Omental fat pad (tissue), 4 donors: ENCODE measurements at places on chromosomes 6 and 20. TPM values are rescaled to one million over a fixed set of nuclear protein-coding genes. Genes with fewer than 3 reads are reported as not detected.

The PARD6B gene
- total RNA-seq: 6.6 TPM

The GGTLC1 gene
- not detected for total RNA-seq

The LRFN2 gene
- total RNA-seq: not detected

DNA sequence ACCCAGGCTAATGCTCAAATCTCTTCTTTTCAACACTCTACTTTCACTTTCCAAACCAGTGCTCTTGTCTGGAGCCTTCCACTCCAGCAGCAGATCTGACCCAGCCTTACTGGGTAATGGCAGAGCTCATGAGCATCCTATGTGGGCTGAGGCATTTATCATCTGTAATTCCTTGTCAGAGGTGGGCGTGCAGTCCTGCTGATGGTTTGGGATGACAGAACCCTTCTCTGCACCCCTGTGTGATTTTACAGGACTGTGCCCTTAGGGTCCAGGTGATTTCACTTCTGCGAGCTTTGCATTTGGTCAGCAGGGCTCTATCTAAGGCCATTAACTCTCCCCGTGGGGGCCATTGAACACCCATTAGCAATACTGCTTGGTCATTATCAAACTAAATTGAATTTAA lies 55.4 kb downstream of the LAMA4 start:
- DNase-seq: no peak

GRCh38 chr6:136014454-136015437 lies 163.2 kb downstream of the PDE7B start:
- DNase-seq: no peak

DNA sequence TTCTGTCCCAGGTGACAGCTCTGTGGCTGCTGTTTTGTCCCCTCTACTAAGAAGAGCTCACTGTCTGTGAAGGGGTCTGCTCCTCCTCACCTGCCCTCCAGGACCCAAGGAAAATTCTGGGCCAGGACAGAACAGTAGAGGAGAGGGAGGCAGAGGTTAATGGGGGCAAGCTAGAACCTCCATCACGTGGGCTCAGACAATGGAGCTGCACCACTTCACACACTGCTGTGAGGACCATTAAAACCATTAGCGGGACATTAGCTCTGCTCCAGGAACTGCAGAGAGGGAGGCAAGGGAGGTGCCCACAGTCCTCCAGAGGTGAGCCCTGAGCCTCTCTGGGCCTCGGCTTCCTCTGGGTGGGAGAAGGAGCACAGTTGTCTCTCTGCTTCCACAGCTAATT lies 78.4 kb downstream of the NOL4L start:
- no peak for DNase-seq

- peak; percentile 44 for DNase-seq
Observed at GRCh38 chr6:11317885-11318771, 85.7 kb upstream of the NEDD9 start.

DNA sequence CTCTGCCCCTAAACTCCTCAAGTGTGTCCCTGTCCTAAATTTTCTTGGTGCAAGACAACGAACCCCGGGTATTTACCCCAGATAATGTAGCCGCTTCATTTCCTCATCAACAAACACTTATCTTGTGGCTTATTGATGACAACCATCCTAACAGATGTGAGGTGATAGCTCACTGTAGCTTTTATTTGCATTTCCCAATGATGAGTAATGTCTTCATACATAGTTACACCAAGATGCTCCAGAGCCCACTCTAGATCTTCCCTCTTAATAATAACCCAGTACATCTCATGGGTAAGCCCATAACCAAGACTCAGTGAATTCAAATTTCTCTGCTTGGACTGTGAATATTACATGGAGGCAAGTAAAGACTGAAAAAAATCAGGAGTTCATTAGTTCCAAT lies 48.2 kb upstream of the BEND6 start:
- no peak for DNase-seq

GRCh38 chr20:34515484-34516246 lies 557 bp upstream of the DYNLRB1 start:
- no peak for DNase-seq

- no peak for DNase-seq
Observed at GRCh38 chr6:56575736-56576135, 67.0 kb downstream of the DST start.

GRCh38 chr20:50050660-50051308 lies 62.2 kb downstream of the UBE2V1 start:
- DNase-seq: no peak

DNA sequence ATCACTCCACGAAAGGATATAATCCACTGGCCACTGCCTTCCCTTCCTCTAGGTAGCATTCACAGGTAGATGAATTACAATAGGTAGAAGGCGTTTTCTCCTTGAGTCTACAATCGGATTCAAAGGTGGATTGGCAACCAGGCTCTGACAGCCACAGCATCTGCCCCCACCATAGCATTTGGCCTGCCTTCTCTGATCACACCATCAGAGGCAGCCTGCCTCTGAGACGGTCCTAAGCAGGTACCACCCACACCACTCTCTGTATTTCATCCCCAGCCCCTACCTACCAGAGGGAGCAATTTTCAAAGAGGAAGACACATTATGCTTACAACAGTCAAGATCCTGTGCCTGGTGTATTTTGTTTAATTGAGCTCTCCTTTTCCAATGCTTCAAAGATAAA lies 210.5 kb upstream of the SPTLC3 start:
- DNase-seq: no peak

DNA sequence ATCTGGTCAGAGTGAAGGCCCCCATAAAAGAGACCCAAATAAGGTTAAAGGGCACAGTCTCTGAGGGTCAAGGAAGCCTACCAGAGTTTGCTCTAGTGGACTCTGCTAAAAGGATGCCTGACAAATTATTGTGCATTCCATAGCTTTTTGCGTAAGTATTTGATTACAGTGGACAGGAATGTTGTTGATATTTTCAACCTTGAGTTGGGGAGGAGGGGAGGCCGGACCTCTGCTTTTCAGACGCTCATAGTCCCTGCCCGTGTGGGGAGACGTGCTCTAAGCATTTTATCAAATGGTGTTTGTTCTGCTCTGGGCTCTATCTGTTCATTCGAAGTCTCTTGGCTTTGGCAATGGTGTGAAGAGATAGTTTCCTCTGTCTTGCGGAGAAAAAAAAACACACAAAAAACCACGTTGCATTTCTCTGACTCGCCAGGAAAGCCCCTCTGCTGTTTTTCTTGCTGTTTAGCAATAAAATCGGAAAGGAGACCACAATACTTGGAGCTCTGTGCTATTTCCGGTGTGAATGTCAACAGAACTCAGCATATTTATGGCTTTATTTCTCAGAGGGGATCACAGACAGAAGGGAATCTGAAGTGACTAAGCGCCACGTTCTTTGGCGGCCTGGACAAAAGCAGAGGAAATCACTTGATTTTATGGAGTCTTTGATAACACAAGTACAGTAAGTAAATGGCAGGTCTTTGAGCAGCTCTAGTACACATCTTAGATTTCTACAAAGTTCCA lies 159.8 kb downstream of the ZFP64 start:
- no peak for DNase-seq

DNA sequence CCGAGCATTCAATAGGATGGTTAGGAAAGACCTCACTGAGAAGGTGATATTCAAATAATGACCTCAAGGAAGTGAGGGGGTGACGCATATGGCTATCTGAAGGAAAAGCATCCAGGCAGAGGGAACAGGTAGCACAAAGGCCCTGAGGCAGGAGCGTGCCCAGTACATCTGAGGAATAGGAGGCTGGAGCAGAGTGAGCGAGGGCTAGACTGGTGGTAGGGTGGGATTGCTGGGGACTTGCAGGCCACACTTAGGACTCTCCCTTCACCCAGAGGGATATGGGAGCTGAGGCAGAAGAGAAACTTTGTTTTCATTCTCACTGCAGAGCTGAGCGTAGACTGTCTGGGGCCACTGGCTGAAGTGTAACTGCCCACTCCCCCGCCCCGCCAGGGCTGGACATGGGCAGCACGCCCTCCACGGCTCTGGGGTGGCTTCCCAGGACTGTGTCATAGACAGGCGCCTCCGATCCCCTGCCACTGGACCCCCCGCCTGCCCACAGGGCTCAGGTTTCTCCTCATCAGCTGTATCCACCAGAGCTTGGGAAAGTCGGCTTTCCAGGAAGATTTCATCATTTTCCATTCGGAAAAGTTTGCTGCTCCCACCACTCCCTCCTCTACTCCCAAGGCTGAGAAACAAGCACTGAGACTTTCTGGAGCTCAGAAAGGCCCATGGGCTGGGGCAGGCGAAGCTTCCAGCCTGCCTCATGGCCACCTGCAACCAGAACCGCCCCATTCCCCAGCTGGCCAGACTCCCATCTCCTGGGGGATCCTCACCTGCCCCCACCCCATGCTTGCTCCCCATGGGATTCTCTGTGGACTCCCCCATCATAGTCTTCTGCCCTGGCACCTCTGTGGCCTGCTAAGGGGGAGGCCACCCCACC lies 142.6 kb downstream of the MRPL14 start:
- no peak for DNase-seq
